ENCODE measurements at places on chromosomes 6 and 20.

GRCh38 chr6:69138893-69139494 is 503.9 kb downstream of the ADGRB3 start:
- peak; percentile 20 for DNase-seq

GRCh38 chr6:163543321-163543720 is 128.8 kb downstream of the QKI start:
- peak; percentile 73 for DNase-seq

- no peak for DNase-seq
These were observed 11.9 kb downstream of the PCMT1 start for GRCh38 chr6:149761438-149761837.

DNA sequence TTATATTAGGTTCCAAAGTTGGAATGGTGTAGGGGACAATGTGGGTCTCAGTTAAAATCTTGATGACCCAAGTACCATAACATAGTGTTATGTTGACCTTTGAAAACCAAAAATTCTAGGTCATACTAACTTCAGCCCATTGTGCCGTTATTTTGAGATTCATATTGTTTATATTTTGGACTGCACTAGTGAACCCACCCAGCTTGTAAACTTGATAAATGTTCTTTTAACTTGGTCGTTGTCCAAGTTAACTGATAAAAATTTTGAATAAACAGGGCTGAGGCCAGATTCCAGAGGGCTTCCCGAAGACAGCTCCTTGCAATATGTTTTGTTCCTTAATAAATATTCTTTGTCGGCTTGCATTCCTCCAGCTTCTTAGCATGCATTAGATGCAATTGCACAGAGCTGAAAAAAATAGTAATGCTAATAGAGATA is 90.3 kb downstream of the BCAS1 start:
- no peak for DNase-seq

- DNase-seq, result no peak
These were observed at the start of gene C2 for GRCh38 chr6:31927242-31927862. C2 (plus strand) TSS chr6:31927717; CDS start chr6:31927753, 36 bp downstream.

GRCh38 chr6:10831609-10832008 is 6.7 kb downstream of the MAK start:
- DNase-seq, result no peak

DNA sequence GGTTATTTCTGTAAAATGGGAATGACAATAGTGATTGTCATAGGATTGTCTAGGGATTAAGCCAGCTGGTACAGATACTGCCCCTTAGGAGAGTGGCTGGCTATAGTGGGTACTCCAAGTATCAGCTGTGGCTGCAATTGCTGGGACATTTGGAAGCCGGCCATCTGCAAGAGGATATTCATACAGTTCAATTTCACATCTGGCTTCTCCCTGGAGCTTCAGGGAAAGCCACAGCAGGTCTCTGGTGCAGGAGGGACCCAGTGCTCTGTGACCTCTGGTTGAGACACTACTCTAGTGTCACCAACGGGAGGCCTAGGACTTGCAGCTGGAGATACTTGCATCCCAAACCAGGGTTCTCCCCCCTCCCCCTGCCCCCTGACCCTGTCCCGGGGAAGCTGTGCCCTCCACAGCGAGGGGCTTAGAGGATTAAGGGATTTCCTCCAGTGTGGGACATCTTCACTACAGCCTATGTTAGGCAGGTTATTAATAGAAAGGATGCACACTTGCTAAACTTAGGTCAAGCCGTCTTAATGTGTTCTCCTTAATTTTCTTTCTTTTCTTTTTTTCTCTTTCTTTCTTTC is 2.7 kb downstream of the SLC2A10 start:
- no peak for DNase-seq

DNA sequence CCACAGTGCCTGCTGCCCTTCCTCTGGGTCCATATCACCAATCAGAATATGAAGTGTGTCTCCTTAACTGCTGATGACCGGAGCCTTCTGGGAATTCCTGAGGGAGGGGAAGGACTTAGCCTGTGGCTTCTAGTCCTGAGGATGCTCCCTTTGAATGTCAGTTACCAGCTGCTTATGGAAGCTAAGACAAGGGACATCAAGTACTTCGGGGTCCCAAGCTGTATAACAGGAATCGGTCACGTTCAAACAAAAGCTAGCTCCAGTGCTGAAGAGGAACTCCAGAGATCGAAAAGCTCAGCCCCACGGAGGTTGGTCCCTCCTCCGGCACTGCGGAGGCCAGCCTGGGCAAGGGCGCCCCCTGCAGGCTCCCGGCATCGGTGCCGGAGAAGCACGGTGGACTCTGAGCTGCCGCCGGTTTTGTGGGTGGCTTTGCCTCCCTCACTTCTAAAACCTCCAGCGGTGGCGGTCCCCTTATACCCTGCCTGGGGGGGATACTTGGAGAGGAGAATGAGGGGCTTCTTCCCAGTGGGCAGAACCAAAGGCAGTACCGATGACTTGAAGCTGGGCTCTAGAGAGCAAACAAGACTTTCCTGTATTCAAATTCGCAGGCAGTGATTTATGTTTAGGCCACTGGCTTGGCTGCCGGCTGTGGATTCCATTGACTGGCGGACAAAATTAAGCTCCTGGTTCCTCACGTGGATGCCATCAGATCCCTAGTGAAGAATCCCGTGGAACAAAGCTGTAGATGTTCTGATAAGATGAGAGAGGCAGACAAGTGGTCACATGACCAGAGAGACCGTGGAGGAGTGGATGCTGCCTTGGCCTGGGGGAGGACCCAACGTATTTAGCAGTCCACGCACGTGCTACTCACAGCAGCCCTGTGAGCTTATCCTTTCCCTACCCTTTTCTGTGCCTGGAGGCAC is 16.2 kb upstream of the UBR2 start:
- DNase-seq, result peak; percentile 88

DNA sequence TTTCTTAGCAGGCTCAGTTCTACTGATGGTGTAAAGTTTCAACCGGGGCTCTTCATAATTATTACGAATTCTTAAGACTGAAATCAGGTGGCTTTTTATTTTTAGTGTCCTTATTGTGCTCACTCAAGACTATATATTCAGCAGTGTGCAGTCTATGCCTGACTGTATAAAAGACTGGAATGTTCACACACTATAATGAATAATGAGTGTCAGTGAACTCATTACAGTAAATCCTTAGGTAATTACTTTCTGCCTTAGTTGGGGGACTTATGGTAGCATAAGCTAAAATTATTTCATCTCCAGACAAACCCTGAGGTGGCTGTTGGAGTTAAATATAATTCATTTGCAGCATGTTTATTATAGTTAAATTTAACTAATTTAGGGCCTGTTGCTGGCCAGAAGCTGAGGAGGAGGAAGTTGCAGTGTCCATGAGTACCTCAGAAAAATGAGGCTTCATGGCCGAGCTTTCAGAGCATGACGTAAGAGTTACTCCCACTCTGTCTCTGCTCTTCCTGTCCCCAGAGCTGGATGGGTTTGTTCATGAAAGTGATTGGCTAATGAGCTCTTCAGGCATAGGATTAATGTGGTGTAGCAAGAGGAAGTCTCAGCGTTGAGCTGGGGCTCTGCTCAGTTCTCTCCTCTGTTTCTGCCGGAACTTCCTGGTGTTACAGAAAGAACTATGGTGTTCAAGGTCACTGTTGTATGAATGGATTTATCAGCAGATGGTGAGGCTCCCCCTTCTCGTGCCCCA is 335.7 kb downstream of the NRN1 start:
- DNase-seq, result no peak

GRCh38 chr6:56023829-56024228 is 148.4 kb upstream of the BMP5 start:
- peak; percentile 17 for DNase-seq

- DNase-seq, result no peak
These were observed 84.8 kb upstream of the ZNF217 start for GRCh38 chr20:53678315-53678989.

GRCh38 chr6:20260360-20260759 is 48.1 kb upstream of the MBOAT1 start:
- DNase-seq, result no peak

- DNase-seq, result peak; percentile 99
These were observed at the start of gene SOX4 for GRCh38 chr6:21593412-21593926. SOX4 (plus strand) TSS chr6:21593751; CDS start chr6:21594535, 784 bp downstream.

DNA sequence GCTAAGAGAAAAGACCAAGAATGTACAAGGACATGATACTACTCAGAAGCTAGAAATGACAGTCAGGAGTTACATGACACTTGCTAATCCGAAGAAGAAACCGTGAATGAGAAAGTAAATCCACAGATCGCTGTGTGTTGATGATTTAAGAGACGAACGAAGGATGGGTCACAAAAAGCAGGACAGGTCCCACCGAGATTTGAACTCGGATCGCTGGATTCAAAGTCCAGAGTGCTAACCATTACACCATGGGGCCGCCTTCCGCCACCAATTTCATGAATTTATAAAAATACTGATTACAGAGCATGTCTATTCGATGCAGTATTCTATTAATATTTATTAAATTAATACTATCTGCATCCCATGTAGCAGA is 54.0 kb upstream of the BTN3A2 start:
- peak; percentile 61 for DNase-seq

GRCh38 chr6:6883011-6883410 is 224.8 kb upstream of the RREB1 start:
- DNase-seq, result no peak

DNA sequence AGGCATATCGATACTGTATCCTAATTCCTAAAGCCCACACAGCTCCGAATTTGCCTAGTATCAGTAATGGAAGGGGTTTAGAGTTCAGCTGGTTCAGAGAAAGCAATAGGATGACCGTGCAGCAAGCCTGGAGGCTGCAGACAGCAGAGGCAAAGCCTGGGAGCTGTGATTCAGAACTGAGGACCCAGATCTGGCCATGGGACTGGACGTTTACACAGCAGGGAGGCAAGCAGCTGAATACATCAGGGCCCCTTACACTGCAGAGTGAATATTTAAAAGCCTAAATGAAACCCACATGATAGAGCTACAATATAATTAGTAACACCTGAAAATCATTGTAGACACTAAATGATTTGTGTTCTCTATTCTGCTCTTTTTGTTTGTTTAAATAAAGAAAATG is 38.0 kb downstream of the ELOVL2 start:
- no peak for DNase-seq

- DNase-seq, result no peak
These were observed 13.3 kb downstream of the APMAP start for GRCh38 chr20:24979036-24979960.

- DNase-seq, result no peak
These were observed 10.5 kb downstream of the PLN start for GRCh38 chr6:118558464-118559217.

DNA sequence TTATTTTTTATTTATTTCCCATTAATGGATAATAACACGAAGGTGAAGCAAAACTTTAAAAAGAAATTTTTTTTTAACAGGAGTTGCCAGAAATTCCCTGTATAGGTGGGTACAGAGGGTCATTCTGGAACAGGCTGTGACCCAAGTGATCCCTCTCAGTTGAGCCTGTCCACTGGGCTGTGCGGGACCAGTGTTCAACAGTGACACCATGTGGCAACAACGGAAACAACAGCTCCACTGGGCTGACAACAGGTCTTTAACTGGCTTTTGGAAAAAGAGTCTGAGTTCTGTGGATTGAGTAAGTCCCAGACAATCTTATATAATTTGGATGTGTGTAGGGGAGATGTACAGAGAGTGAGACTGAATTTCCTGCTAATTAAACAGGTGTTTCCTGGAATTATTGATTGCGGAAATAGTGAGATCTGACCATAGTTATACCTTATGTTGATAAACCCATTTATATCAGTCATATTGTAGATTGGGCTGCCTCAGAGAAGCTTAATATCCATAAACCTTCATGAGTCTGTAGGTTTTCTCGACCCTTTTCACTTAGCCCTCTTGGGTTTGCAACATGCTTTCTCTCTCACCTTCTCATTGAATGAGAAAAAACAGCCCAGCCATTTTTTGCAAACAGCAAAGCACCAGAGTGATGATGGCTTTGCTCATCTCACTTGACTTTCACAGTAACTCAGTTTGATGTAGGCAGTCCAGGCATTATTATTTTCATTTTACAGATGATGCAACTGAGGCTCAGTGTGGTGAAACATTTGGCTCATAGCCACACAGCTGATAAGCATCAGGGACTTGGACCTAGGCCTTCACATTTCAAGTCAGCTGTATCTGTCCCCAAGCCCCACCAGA is 17.5 kb downstream of the KIAA1755 start:
- peak; percentile 55 for DNase-seq

DNA sequence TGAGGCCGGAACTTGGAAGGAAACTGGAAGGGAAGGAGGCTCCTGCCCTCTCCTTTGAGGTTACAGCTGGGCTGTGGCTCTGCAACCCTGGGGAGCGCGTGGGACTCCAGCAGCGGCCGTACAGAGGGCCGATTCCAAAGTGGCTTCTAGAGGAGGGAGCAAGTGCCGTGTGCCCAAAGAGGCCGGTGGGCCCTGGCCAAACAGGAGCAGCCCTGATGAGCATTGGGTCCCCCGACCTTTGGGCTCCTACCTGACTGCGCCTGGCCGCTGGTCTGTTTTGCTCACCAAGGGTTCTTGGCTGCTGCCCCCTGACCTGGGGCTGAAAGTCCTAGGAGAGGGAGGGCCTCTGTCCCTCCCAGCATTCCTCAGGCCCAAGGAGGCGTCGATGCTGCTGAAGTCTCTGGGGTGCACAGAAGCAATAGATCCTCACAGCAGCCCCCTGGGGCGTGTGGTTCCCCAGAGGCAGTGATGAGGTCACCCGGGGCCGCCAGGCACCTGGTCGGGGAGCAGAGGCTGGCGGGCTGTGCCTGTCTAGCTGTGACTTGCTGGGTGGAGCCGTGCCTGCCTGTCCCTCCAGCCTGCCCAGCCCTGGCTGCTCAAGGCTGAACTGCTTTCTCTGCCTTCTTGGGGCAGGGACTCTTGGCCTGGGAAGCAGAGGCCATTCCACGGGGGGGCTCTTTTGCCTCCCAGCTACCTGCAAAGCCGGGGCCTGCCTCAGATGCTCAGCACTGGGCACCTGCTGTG is 9.8 kb downstream of the RBM38 start:
- no peak for DNase-seq

- DNase-seq, result no peak
These were observed 117.5 kb downstream of the CEBPB start for GRCh38 chr20:50308166-50308512.

DNA sequence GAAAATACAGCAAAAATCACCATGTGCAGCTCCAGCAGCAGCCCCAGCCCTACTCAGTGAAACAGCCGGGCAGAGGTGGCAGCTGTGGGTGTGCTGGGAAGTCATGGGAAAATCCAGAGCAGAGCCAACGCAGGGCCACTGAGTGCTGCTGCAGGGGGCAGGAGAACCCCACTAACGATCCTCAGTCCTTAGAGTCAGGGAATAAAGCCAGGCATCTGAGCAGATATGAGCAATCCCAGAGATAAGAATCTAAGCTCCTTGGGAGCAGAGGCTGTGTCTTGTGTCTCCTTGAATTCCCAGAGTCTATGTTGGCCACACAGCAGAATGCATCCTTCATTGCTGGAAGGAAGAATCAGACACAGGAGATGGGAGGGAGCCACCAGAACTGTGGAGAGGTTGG is 493.1 kb upstream of the MAP3K7 start:
- DNase-seq, result peak; percentile 28

- DNase-seq, result no peak
These were observed 11.3 kb downstream of the TGM3 start for GRCh38 chr20:2307136-2307535.

GRCh38 chr20:52676283-52676995 is 295.7 kb upstream of the TSHZ2 start:
- peak; percentile 54 for DNase-seq

DNA sequence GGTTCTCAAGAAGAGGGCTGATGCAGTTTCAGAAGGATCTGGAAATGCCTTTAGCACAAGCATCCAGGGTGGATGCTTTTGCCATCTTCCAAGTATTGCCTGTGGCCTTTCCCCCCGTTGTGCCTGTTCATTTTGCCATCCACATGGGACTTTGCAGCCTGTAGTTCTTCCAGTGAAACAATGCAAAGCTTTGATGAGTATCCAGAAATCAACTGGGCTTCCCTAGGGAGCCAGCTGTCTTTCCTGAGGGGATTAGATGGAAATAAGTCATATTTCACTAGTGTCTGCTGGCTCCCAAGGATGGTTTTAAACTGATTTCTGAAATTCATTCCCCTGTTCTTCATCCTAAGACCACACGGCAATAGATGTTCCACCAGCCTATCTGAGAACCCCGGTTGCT is 63.3 kb downstream of the CAP2 start:
- no peak for DNase-seq

All from GM23338 (cell line).